Fibroblast of skin of abdomen (primary cell): ENCODE measurements at places on chromosomes 16 and 17.

- no peak for DNase-seq
Observed at GRCh38 chr17:46262271-46262670, 32.7 kb upstream of the LRRC37A start.

DNA sequence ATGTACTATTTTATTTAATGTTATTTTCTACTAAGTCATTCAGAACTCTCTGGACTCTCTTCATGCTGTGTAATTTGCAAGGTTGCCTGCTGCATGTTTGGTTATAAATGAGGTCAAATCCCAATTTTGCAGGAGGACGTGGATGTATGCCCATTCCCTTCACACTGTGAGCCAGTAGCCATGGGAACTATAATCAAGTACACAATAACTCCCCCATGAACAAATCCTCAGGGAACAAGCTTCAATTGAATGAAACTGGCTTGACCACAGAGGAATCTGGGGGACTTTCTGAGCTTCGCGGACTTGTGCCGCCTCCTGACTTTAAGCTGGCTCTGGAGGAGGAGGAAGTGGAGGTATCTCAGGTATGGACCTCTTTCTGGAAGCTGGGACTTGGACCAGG is 14.6 kb upstream of the KCTD13 start:
- DNase-seq = no peak

- DNase-seq = no peak
Observed at GRCh38 chr17:78475211-78475610, 96.8 kb downstream of the PGS1 start.

DNA sequence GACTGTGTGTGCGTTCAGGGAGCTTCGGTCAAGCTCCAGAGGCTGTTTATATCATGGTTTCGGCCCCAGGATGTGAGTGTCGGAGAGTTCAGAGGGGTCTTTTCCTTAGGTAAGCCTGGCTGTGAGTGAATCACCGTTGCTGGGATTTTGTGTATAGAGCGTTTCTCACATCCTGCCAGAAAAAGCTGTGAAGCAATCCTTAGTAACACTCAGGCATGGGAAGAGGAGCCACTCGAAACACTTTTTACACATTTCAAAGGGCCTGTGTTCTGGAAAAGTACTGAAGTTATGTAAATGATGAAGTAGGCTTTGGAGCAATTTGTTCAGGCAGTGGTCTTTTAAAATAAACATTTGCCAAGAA is 662 bp downstream of the PGS1 start:
- DNase-seq = peak; percentile 69

DNA sequence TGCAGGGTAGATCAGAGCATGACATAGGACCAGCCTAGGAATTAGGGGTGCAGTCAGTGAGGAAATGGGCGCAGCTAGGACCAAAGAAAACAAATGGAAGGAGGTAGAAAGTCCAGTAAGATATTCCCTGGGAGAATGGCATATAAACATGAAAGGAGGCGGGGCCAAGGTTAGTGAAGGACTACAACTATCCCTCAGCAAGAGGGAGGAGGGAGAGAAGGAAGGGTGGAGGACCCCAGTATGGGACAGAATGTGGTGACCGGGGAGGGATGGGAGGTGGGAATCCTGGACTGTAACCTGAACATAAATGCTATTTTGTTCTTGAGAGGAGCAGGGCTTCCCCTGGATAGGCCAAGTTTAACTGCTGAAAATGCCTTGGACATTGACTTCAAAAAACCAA is 22.8 kb downstream of the ITGB3 start:
- DNase-seq = no peak

- no peak for DNase-seq
Observed at GRCh38 chr17:75498726-75499213, 16.6 kb downstream of the CASKIN2 start.

- no peak for DNase-seq
Observed at GRCh38 chr17:12637745-12638651, 27.7 kb upstream of the MYOCD start.

DNA sequence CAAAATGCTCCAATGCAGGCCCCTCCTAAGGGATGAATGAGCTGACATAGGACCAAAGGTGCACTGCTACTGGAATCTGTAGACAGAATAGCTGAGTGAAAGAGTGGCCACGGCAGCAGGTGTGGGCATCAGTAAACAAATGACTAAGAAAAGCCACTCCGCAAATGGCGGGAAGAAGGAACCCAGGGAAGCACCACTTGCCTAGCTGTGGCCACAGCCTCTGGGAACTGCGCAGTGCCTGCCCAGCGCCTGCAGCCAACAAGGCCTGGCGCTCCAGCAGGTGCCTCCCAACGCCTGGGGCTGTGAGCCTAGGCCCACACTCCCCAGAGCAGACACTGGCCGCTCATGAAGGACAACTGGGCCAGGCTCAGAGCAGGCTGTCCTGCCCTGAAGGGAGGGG is 11.8 kb downstream of the PEMT start:
- no peak for DNase-seq

DNA sequence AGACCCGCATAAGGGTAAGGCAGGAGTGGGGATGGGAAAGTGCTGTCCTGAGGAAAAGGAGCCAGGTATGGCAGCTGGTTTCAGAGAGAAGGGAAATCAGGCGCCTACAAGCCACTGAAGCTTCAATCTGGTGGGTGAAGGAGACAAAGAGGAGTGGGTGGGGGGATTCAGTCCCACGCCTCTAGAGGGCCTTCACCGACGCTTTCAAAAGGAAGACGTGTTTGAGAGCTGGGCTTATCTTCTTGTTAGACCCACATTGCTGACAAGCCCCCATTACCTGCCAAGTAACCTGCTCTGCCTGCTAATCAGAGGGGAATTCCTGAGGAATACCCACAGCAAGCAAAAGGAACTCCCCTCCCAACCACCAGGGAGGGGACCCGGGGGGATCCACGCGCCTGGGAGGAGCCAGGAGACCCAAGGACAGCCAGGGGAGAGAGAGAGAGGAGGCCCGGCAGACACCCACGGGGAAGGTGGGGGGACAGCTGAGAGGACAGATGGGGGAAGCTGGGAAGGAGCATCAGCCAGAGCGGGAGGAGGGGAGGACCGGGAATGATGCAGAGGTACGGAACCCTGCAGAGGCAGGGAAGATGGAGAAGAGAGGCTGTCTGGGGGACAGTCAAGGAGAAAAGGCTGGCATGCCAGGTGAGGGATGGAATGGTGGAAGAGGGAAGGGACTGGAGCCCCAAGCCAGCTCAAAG is 1.0 kb downstream of the MTMR4 start:
- no peak for DNase-seq

DNA sequence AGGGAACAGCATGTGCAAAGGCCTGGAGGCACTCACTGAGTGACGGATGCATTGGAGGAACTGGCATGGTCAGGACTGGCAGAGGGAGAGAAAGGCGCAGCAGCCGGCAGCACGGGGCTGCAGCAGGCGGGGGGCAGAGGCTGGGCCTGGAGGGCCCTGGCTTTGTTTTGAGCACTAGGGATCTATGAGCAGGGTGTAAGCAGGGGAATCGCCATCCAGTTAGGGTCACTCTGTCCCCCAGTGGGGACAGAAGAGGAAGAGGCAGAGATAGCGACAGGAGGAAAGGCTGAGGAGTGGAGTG is 14.2 kb downstream of the HSD11B2 start:
- no peak for DNase-seq
